HFF-Myc (cell line): ENCODE measurements at places on chromosomes 4 and X.

- DNase-seq = no peak
Measured at GRCh38 chr4:101871962-101872676, 81.6 kb downstream of the BANK1 start.

DNA sequence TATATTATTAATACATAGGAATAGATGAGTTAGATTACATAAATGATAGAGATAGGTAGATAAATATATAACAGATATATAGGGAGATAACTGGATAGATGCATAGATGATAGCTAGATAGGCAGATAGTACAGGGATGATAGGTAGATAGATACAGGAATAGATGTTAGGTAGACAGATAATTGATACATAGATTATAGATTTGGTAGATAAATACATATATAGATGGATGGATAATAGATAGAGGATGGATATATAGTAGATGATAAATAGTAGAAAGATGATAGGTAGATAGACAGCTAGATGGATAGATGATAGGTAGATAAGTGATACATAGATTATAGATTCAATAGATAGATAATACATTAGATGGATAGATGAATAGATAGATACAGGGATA lies 283.6 kb downstream of the SHOX start:
- no peak for DNase-seq

DNA sequence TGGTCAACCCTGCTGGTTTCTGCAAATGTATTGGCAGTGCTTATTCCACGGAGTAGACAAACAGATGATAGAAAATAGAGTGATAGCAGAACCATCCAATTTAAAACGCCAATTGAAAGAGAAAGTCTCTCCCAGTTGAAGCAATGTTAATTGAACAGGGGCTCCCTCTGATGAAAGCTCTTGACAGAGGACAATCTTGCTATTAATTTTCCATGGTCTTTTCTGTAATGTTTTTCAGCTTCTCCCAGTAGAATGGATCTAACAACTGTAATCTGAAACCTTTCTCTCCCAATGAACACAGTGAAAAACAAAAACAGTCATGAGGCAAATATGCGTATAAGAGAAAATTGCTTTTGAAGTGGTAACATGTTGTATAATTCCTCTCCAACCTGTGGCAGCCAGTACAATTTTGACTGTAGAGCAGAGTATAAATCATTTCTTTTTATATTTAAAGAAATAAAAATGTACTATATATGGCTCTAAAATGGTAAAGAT lies 225.1 kb upstream of the GALNTL6 start:
- no peak for DNase-seq

DNA sequence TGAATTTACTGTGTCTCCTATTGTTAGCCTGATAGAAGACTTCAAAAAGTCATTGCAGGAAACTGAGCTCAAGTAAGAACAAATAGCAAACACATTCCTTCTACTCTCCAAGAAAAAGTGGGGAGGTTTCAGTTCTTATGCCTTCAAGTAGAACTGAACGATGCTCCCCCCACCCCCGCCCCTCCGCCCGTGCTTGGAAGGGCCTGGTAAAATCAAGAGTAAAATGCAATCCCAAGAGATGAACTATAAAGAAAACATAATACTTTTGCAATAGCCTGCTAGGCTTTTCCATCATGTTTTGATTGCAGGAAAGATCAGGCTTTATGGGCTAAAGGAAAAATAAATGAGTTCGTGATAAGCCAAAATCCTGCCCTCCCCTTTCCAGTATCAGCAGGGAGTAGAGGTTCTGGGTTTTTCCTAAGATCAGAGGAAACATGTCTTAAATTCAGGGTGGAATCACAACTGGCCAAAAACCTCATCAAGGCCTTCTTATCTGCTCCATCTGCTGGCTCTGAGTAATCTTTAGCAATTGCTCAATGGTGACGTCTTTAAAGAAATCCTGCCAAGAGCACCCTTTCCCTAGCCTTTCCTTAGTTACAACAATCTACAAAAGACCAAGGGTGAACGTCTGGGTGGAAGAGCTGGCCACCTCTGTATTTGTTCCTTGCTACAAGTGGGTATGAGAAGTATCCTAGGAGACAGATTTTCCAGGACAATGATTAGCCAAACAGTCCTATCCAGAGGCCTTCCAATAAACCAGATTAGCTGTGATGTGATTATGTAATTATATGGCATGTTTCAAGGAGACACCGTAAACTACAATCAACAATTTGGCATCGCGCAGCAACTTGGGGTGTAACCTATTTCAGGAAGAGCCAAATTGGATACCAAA lies 66.3 kb upstream of the FAM9C start:
- peak; percentile 47 for DNase-seq

DNA sequence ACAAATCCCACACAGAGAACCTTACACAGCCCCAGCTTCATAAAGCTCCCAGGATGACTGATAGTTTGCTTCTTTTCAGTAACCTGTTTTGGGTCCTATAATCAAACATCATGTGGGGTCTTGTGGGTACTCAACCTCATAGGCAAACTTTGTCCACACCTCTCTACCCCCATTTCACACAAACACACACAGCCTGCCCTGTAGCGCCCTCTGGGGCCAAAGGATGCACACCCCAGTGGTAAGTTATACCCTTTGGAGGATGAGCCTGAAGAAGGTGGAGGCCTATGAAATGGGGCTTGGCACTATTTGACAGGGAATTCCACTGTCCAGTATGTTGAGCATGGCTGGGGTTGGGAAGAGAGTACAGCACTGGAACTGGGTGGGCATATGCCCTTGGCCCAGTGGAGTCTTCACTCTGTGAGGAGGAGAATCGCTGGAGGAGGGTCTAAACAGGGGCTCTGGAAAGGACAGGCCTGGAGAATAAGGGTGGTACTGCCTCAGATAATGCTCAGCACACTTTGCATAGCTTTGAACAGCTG lies 30.5 kb upstream of the COL25A1 start:
- no peak for DNase-seq
